Activated CD4-positive, alpha-beta T cell treated with anti-CD3 and anti-CD28 coated beads, Interleukin-2, amount 10 ng/mL, durations not matched to agents 24 days and 14 days (primary cell): ENCODE measurements at places on chromosomes 4 and X.

DNA sequence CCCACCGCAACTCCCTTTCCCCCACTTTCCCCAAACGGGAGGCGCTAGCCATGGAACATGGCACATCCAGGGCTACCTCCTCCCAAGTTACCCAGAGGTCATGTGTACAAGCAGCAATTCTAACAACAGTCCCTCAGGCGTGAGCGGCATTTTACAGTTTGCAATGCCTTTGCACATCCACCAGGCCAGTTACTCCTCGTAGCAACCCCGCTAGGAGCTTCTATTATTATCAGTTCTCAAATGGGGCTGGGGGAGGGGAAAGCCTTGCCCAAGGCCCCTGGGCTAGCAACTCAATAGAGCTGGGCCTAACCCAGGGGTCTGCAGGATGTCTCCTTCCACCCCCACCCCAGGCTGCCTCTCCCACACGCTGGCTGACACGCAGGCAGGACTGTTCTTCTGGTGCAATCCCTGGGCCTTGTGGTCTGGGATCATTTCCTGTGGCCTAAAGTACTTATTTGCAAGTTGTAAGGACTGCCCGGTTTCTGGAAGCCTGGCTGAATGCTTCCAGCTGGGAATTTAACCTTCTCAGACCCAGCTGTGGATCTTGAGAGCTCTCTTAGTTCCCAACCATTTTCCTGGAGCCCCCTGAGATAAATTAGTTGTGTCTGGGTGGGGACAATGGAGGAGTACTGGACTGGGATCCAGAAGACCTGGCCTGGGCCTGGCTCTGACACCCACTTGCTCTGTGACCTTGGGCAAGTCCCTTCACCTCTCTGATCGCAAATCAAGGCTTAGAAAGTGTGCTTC, 27.7 kb downstream of the PJA1 start:
- DNase-seq = no peak

GRCh38 chr4:150182794-150183193, 104.5 kb downstream of the DCLK2 start:
- DNase-seq = no peak

DNA sequence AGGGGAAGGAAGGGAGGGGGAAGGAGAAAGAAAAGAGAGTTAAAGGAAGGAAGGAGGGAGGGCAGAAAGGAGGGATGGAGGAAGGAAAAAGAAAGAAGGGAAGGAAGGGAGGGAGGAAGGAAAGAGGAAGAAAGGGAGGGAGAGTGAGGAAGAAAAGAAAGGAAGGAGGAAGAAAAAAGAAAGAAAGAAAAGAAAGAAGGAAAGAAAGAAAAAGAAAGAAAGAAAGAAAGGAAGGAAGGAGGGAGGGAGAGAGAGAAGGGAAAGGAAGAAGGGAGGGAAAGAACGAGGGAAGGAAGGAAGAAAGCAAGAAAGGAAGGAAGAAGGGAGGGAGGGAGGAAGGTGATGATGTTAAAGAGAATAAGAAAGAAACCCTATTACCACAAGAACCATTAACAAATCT, 150.6 kb downstream of the MXRA5 start:
- DNase-seq = no peak

DNA sequence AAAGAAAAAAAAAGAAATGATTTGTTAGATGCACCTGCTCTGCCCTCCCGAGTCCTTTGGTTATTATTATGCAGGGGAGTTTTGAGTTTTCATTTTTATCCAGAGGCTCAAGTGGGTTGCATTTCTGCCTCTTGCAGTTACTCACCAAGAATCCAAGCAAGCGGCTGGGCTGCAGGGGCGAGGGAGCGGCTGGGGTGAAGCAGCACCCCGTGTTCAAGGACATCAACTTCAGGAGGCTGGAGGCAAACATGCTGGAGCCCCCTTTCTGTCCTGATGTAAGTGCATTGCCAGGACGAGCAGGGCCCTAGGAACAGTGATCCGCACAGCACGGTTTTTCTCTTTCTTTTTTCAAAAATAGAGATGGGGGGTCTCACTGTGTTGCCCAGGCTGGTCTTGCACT, 39.1 kb downstream of the HTT-AS start:
- no peak for DNase-seq

DNA sequence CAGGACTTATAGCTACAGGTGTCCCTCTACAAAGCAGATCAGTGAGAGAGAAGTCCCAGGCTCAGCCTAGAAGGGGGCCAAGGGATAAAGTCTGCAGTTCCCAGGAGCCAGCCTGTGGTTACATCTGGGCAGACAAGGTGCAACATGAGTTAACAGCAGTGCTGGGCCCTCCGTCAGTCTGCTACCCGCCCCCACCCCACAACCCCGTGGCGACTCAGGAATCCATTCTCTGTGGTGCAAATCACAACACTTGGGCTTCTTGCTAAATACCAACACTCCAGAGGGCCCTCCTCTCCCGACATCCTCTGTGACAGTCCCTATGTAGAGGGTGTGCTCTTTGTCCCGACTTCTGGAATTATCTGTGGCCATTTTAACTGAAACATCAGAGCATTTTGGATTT, 13.8 kb downstream of the GPM6B start:
- no peak for DNase-seq

DNA sequence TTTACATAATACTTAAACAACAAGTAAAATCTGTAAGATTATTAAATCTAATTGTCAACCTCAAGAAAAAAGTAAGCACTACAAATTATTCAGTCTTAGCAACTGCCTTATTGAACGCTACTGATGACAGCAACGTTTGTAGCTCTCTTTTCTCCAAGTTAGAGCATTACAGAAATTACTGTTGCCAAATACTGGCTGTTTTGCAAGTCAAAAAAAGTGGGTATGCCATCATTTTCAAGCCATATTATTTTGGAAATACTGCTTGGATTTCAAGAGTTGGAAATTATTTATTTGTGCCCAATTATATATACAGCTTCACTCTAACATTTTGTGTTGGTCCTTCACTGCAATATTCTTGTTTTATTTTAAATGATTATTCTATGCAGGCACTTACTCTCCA, 221.7 kb downstream of the CXXC4 start:
- no peak for DNase-seq

GRCh38 chr4:80334568-80334967, 962 bp upstream of the CFAP299 start:
- DNase-seq = no peak

- no peak for DNase-seq
Measured at GRCh38 chrX:95885074-95885473, 799.6 kb upstream of the DIAPH2 start.
